ENCODE measurements at places on chromosomes 5 and 9.

DNA sequence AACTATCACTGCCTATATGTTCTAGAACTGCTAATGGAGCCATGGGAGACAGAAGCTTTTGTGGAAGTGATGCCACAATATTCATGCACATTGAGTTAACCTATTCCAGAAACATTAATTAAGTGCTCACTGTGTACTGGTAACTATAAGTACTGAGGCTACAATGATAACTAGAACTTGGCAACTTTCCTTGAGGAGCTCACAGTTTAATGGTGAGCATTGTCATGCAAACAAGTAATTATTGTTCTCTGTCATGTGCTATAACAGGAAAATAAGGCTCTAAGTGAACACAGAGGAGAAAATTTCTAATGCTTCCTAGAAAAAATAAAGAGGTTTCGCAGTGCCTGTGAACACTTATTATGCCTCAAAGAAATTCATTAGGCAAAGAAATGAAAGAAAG is 142.2 kb downstream of the BAAT start:
- no peak for DNase-seq

- DNase-seq: no peak
Measured at GRCh38 chr5:56755036-56755555, 60.3 kb upstream of the MAP3K1 start.

- DNase-seq: no peak
Measured at GRCh38 chr5:77683171-77683732, 44.7 kb upstream of the OTP start.

DNA sequence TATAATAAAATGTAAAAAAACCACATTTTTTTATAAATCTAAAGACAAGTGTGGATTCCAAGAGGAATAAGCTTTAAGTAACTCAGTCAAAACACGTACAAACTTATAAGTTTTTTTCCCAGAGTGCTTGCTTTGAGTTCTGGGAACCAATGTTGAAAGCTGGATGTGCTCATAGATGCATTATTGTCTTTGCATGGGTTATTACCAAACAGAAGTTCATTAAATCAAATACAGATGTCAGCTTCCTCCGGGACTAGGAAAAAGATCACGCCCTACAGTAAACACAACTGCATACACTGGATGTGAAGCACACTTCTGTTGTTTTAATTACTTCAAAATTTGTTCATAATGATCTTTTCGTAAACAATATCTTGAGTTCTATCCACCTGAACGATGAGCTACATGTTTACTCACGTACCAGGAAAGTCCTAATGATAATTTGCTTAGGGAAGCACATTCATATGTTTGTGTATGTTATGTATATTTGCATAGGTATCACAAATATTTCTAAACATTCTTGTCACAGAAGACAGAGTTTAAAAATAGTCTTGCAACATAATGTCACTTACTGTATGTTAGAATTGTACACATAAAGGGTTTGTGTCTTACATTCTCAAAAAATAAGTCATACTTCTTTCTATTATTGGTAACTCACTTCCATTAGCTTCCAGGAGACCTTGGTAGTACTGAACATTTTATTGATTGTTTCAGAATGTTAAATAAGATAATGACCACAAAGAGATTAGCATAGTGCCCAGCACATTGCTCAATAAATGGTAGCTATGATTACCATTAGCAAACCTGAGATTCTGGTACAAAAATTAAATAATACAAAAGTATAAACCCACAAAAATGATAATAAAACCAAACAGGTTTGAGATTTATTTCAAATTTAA is 427.4 kb downstream of the CETN3 start:
- DNase-seq: no peak

GRCh38 chr9:83622433-83622938 is 457 bp upstream of the IDNK start:
- no peak for DNase-seq

DNA sequence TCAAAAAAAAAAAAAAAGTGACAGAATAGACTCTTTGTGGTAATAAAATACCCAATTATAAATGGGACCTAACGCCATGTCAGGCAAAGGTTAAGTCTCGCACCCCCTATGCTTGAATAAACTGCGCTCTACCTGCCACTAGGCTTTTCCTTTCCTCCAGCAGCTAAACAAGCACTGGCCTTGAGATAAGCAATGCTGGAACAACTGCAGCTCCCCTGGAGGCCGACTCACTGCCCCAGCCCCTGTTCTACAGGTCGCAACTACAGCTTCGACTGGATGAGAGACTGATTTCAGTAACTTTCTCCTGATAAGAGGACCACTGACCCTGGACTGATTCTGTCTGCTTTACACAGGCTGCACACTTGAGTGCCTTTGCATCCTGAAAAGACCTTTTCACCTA is 210.2 kb downstream of the HSPA4 start:
- DNase-seq: no peak

DNA sequence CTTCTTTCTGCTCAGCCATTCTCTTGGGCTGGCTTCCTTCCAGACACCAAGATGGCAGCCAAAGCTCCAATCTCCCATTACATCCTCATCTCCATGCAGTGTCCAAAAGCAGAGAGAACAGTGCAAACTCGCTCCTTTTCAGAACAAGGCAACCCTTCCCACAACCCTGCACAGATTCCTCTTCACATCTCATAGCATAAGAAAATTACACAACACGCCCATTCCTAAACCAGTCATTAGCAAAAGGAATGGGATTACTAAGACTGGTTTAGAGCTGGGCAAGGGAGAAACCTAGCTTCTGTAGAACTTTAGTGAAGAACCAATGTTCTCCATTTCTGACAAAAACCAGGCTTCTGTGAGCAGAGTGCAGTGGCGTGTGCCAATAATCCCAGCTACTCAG is 51.5 kb upstream of the CTNNA1 start:
- DNase-seq: no peak

- DNase-seq: no peak
Measured at GRCh38 chr5:98604721-98605425, 168.6 kb upstream of the RGMB start.

GRCh38 chr5:158621391-158621790 is 478.3 kb downstream of the EBF1 start:
- no peak for DNase-seq

GRCh38 chr5:164358531-164359259 is 853.3 kb downstream of the MAT2B start:
- peak; percentile 47 for DNase-seq

- DNase-seq: peak; percentile 47
Measured at GRCh38 chr9:132108728-132109127, 29.1 kb upstream of the MED27 start.

GRCh38 chr5:151134228-151134627 is 23.4 kb downstream of the ANXA6 start:
- DNase-seq: no peak

GRCh38 chr5:38806775-38807258 is 39.0 kb upstream of the OSMR start:
- DNase-seq: peak; percentile 86

DNA sequence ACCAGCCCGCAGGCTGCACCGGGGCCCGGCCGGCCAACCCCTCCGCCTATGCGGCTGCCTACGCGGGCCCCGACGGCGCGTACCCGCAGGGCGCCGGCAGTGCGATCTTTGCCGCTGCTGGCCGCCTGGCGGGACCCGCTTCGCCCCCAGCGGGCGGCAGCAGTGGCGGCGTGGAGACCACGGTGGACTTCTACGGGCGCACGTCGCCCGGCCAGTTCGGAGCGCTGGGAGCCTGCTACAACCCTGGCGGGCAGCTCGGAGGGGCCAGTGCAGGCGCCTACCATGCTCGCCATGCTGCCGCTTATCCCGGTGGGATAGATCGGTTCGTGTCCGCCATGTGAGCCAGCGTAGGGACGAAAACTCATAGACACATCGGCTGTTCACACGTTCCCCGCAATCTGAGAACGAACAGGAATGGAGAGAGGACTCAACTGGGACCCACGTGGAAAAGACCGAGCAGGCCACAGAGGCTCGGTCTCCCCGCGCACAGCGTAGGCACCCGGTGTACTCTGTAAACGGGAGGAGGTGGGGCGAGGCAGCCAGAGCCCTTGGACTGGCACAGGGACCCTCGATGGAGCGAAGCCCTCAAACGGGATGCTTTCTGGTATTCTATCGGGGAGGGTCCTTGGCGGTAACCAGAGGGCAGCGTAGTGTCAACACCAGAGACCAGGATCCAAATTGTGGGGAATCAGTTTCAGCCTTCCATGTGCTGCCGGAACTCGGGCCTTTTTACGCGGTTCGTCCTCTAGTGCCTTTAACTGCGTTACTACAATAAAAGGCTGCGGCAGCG is 1.9 kb downstream of the FOXE1 start:
- DNase-seq: no peak

DNA sequence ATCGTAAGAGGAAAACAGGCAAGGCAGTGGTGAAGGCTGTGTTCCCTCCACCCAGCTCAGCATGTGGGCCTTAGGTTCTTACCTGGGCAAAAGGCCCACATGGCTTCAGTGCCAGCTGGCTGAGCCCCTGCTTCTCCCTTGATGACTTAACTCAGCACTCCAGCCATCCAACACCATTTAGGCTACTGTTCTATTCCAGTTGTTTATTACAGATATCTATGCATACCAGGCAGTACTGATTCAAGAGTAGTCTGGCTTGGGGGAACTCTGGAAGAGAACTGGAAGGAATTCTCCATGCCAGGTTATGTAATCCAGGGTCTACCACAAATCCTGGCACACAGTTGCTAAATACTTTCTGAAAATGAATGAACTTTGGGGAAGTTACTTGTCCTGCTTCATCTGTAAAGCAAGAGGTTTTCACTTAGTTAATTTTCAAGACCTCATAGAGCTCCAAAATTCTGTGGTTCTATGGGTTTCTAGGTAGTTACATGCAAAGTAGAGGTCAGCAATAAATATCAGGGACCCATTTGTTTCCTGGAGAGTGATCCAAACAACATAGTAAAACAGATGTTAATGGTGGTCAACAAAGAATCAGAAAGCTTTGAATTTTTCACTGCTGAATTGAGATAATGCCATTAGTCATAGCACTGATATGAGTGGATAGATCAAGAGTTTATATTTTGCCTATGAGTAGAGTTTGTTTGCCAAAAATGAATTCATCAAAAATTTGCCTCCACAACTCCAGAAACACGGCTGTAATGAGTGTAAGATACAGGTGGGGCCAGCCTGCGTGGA is 88.2 kb upstream of the OSMR start:
- no peak for DNase-seq

GRCh38 chr5:55836191-55836590 is 15.0 kb upstream of the IL31RA start:
- no peak for DNase-seq

Data from HT1080 (cell line).